ENCODE measurements at places on chromosomes 4 and X.
A peak's percentile ranks its signal among the peaks of the same experiment; 100 is the strongest.

- no peak for DNase-seq
Measured at GRCh38 chr4:163042306-163042705, 124.4 kb downstream of the NAF1 start.

DNA sequence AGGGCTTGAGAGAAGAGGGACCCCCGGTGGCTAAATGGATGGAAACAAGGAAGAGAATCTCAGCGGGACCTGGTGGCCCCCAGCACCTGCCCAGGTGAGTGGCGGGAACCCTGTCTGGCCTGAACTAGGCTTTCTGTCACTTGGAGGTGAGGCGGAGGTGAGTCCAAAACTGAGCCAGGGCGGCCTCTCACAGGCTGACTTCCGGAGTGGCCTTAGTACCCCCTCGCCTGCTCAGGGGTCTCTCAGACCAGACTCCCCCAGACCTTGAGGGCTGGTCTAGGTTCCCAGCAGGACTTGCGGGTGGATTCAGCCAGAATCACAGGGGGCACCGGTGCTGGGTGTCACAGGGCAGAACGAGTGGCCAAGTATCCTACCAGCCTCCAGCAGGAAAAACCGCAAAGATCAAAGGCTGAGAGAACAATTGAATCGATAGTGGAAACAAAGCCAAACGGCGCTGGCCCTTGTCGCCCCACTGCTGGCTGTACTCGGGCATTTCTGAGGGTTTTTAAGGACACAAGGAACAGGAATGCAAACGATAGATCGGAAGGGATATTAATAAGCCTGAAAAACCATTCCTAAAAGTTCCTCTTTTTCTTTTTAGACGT lies 67.8 kb downstream of the WFS1 start:
- DNase-seq, result peak; percentile 67

GRCh38 chr4:78519962-78520361 lies 31.6 kb upstream of the ANXA3 start:
- no peak for DNase-seq

DNA sequence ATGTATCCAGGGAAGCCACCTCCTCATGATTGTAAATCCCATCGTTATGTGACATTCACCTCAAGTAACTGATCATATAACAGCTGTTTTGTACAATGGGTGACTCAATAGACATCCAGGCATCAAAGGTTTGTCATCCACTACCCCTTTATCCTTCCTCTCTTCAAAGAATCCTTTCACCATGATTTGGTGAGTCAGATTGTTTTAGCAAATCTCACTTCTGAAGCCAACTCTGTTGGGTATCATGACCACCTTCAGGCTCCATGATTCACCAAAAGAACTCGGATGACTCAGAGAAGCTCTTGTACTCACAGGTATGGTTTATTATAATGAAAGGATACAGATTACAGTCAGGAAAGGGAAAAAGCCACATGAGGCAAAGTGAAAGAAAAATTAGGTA lies 132.1 kb downstream of the PWWP3B start:
- no peak for DNase-seq

- no peak for DNase-seq
Measured at GRCh38 chrX:25108481-25108880, 92.7 kb upstream of the ARX start.

DNA sequence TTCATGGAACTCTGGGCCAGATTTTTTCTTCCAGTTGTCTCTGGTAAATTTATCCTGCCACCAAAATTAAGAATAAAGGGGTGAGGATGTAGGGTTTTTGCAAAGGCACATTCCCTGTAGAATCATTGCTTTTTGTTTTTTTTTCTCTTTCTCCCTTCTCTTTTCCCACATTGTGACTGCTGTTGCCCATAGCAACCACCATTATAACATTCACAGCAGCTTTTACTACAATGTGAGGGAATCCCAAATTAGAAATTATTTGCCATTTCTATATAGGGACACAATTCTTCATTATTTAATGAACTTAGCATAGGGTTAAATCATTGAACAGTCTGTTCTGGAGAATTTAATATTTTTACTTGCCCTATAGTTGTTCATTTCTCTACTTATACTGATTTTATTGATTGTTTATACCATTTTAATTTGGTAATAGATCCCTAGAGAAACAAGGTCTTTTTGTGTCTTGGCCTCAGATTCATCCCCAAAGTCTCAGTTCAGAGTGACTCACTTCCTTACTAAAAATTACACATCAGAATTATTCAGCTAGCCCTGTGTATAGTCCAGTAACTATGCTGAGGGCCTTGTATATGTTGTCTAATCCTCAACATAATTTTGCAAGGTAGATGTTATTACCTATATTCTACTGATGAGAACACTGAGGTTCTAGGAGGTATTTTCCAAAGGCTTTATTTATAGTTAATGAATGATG lies 80.8 kb upstream of the ANK2 start:
- DNase-seq, result no peak

DNA sequence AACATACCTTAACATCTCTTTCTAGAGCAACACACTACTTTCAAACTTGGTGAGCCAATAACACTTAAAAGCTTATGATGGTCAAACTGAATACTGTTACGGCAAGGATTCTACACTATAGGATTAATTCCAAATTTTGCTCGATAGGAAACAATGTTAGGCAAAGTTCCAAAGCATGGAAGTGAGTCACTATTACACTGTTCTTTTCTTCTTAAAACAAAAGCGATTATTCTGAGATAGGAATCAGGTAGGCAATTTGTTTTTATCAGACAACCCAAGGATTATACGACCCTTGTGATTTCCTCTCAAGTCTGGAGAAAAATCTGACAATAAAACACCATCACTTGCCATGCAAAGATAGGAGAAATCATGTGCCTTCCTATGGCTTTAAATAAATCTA lies 81.5 kb downstream of the HUWE1 start:
- no peak for DNase-seq

DNA sequence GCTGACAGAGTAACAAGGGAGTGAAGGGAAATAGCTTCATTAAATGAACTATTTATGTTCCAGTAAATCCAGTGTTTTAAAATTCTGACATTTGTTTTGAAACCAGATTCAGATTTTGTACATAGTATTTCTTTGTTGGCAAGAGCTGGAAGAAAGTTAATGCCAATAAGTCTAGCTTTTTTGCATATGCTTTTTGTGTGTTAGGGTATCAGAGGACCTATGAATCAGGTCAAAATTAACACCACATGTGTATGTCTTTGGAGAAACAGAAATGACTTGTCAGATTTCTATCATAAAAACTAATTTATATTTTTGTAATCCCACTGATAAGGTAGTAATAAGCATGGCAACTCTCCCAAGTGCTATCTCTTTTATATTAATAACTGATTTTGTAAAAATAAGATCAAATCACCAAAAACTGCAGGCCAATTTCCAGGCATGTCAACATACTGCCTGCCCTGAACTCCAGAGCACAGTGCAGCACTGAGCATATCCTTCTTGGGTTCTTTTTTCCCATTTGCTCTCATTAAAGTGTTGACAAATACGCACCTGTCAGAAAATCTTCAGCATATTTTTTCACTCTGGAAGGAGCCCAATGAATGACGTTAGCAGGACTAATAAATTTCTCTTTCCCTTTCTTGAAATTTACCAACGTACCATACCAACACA lies 65.5 kb downstream of the SH3RF1 start:
- no peak for DNase-seq

DNA sequence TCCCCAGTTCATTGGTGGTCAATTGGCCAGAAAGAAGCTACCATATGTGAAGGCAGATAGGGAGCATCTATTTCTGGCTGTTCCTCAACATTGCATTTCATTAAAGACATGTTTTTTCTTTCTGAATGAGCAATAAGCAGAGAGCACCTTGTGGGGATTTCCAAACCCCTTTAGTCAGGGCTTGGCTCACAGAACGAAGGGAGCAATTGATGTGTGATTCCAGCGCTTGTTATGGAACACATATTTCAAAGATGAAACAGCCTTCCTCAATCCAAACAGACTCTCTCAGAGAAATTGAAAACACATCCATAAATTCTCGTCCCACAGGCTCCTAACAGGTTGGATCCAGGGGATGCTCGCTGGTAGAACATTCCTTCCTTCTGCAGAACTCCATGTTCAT lies 84.1 kb downstream of the CLCN4 start:
- DNase-seq, result no peak

DNA sequence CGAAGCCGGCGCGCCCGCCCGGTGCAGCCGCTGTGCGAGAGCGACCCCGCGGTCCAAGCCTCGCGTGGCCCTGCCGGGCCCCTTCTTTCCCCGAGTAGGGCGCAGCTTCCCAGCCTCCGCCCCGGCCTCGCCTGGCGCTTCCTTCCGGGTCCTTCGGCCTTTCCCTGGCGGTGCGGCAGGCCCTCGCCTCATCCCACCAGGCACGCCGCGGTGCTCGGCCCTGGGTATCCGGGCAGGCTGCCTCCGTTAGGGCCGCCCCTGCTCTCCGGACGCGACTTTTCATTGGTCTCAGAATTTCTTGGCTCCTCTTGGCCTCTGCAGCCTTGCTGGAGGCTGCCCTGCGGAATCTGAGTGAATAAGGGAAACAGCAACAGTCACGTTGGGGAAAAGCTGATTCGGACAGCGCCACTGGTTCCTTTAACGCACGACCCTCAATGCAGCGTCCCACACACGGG lies 429 bp downstream of the UVSSA start:
- DNase-seq, result peak; percentile 95

- DNase-seq, result no peak
Measured at GRCh38 chr4:14168919-14169318, 541.4 kb upstream of the BOD1L1 start.

GRCh38 chr4:83217721-83218522 lies 66.7 kb downstream of the COQ2 start:
- no peak for DNase-seq

DNA sequence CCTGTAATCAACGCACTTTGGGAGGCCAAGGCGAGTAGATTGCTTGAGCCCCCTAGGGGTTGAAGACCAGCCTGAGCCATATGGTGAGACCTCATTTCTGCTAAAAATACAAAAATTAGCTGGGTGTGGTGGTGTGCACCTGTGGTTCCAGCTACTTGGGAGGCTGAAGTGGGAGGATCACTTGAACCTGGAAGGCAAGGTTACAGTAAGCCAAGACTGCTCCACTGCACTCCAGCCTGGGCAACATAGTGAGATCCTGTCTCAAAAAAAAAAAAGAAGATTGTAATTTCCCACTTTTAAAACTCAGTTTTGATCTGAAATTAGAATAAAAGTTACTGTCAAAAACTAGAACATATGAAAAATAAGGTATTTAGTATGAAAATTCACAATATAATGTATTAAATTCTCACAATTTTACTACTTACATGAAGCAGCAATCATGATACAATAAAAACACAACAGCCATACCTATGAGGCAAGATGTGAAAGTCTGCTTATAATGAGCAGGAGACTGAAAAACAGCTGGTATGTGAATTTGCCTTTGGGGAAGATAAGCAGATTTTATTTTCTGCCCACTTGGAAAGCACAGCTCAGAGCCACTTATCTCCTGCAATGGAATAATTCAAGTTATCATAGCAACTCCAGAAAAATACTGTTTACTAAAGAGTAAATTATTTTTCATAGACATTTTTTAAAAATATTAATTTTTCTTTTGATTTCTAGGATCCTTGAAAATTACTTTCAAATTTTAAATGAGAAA lies 50.6 kb downstream of the ZGRF1 start:
- DNase-seq, result no peak

GRCh38 chrX:52262195-52262546 lies 77.5 kb downstream of the MAGED4 start:
- no peak for DNase-seq

- DNase-seq, result no peak
Measured at GRCh38 chr4:107643021-107643420, 77.0 kb downstream of the PAPSS1 start.

- no peak for DNase-seq
Measured at GRCh38 chr4:8035371-8035780, 95.7 kb upstream of the AFAP1 start.

DNA sequence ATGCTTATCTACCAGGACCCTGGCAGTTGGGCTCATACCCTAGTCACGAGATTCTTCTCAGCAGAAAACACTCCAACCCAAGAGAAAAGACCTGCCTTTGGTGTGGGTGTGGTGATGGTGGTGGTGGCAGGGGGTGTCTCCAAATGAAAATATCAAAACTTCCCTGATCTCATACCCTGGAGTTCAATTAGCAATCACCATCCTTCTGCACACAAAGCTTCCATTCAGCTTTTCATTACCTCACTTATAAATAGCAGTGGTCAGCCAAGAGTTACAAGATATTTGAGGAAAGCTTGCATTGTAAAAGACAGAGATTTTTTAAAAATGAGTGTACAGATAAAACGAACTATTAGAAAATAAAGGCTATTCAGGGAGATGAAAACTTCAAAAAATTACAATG lies 580.8 kb upstream of the MAGEB2 start:
- DNase-seq, result no peak

DNA sequence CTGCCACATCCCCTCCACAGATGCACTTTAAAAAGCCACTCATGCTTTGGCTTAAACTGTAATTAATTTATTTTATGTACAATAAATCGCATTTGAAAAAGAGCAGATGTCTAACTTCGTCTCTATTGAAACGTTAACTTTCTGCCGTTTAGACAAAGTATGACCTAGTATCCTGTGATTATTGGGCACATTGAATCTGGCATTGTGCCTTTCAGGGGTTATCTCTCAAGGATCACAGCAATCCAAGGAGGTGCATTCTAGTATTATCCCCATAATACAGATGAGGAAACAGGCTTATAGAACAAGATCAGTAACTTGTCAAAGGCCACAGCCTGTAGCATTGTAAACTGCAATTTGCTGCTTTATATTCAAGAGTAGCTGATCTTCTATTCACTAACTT lies 4.6 kb downstream of the RASL11B start:
- DNase-seq, result no peak

- no peak for DNase-seq
Measured at GRCh38 chr4:163776957-163777356, 282.5 kb downstream of the TMA16 start.

- no peak for DNase-seq
Measured at GRCh38 chrX:830532-830931, 199.9 kb downstream of the SHOX start.

- DNase-seq, result peak; percentile 71
Measured at GRCh38 chr4:3862640-3863420, 96.6 kb downstream of the ADRA2C start.

DNA sequence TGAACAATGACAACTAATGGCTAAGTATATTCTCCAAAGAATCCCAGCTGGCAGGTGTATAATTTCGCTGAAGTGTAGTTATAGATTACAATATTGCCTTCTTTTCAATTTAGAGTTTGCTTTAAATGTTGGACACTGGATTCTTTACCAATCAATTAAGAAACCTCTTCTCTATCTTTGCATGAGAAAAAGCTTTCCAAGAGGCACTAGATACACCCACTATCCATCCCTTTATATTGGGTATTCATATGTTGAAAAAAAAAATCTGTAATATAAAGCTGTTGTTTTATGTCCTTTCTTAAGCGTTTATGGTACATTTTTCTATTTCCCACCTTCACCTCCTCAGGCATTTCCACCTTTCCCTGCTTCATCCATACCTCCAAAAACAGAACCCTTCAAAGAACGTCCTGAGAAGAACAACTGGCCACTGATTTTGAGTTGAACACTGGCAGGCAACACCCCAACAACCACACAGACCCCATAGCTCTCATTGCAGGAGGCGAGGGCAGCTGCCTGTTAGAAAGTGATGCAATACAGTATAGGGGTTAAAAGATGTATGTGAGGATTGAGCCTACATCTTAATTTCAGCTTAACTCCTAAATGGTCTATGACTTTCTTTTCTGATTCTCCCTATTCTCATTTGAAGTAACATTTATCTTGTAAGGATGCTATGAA lies 11.8 kb downstream of the ADH6 start:
- DNase-seq, result no peak

- no peak for DNase-seq
Measured at GRCh38 chr4:21768349-21769310, 179.9 kb downstream of the KCNIP4 start.

- DNase-seq, result no peak
Measured at GRCh38 chrX:38110231-38110630, 103.9 kb downstream of the SYTL5 start.

Measured in spleen (tissue), 13 donors.